ENCODE measurements at places on chromosomes 1 and 21.
A peak's percentile ranks its signal among the peaks of the same experiment; 100 is the strongest.

DNA sequence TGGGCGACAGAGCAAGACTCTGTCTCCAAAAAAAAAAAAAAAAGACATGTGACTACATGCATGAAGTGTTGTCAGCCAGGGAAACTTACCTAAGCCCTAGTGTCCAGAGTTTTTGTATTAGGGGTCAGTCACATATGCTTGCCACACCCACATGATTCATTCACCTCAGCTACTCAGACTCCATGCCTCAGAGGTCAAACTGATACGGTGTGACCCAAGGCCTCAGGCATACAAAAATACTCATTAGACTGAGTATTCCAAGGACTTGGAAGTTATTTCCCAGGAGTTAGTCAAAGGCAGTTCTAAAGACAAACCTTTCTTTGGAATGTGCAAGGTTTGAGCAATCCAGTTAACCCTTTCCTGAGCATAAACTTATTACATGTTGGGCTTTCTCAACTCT is 6.3 kb upstream of the TRIM33 start:
- DNase-seq, result no peak

GRCh38 chr1:22398656-22399420 is 52.8 kb upstream of the ZBTB40 start:
- no peak for DNase-seq

- peak; percentile 13 for DNase-seq
Observed at GRCh38 chr1:98086796-98087441, 166.1 kb upstream of the DPYD start.

- no peak for DNase-seq
Observed at GRCh38 chr21:42161401-42161955, 57.5 kb upstream of the ABCG1 start.

DNA sequence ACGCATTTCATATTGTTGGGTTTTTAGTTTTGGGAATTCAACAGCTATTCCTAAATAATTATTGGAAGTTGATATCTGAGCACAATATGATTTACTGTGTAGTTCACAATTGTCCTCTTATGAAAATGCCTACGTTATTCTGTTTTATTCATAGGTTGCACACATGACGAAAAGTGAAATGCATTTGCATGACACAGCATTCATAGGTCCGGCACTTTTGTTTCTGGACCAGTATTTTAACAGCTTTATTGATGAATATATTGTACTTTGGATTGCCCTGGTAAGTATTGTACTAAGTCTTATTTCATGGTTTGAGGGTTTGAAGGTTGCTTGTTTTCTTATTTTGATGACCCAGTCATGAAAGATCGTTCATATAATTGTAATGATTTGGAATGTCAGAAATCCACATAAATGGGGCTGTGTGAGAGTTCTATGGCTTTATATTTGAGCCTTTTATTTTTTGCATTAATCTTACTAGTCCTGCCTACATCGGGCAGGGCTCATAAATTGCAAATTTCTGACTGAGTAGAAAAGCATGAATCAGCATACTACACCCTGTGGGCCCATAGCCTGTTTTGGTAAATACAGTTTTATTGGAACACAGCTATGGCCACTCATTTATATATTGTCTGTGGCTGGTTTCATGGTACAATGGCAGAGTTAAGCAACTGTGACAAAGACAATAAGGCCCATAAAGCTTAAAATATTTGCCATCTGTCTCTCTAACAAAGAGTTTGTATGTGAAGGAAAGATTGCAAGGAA is 17.0 kb downstream of the DENND2D start:
- DNase-seq, result peak; percentile 2

- no peak for DNase-seq
Observed at GRCh38 chr1:222279591-222279990, 268.3 kb downstream of the HHIPL2 start.

All from NCI-H69 (cell line).